ENCODE measurements at places on chromosomes 3 and 15. TPM values are rescaled to one million over a fixed set of nuclear protein-coding genes. Genes with fewer than 3 reads are reported as not detected.

Gene MORC1
- total RNA-seq: not detected

Gene AADACL2
- not detected for total RNA-seq

Gene OPA1
- total RNA-seq: 57.8 TPM

GRCh38 chr3:157438194-157438730 is 1.6 kb downstream of the PTX3 start:
- no peaks in the 10 kb centered on the region for H3K36me3 ChIP-seq
- H3K4me1 ChIP-seq: peaks cover 42% of the 10 kb centered on the region
- peak overlapping the region; percentile 74 for H3K27ac ChIP-seq
- H3K27me3 ChIP-seq: no peaks in the 10 kb centered on the region
- H3K4me3 ChIP-seq: peak overlapping the region; percentile 79

Gene JMJD7
- 15.0 TPM for total RNA-seq

DNA sequence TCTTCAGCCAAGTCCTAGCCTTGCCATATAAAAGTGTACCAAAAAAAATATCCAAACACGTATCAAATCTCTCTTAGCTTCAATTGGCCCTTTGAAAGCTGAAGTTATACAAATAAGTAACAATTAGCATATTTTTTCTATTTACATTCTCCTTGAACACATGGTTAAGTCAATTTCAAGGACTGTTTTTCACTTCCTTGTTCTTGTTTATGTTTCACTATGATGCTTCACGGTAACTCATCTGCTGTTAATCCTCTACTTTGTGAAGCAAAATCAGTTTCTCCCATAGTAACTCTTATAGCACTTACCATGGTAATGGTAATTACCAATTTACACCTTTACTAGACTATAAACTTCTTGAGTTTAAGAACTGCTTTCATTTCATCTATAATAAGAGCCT is 10.6 kb upstream of the SPRED1 start:
- no peak for DNase-seq
- H3K4me1 ChIP-seq: peaks cover 9% of the 10 kb centered on the region
- H3K4me3 ChIP-seq: no peak overlapping the region
- H3K27me3 ChIP-seq: no peaks in the 10 kb centered on the region
- no peak overlapping the region for H3K27ac ChIP-seq

DNA sequence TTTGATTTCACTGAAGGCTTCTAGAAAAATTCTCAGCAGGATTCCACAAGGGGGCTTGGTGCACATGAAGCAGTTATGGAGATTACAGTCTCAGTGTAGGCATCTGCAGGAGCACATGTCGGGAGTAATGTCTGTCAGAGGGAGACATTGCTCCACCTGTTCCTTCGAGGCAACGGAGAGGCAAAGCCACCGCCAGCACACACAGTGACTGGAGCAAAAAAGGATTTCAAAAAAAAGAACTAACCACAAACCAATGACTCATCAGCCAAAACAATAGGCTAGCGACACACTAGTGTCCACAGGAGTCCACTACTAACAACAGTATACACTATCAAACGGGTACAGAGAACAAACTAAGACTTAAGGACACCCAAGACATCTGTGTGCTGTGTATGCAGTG is 68.9 kb downstream of the NPTN start:
- peaks cover 10% of the 10 kb centered on the region for H3K4me1 ChIP-seq
- no peak overlapping the region for H3K4me3 ChIP-seq
- H3K27ac ChIP-seq: no peak overlapping the region
- H3K27me3 ChIP-seq: no peaks in the 10 kb centered on the region

GRCh38 chr15:49847423-49848281 is 226.8 kb downstream of the DTWD1 start:
- no peak overlapping the region for H3K27ac ChIP-seq
- DNase-seq: no peak
- H3K36me3 ChIP-seq: no peaks in the 10 kb centered on the region
- H3K4me3 ChIP-seq: no peak overlapping the region
- no peaks in the 10 kb centered on the region for H3K4me1 ChIP-seq

DNA sequence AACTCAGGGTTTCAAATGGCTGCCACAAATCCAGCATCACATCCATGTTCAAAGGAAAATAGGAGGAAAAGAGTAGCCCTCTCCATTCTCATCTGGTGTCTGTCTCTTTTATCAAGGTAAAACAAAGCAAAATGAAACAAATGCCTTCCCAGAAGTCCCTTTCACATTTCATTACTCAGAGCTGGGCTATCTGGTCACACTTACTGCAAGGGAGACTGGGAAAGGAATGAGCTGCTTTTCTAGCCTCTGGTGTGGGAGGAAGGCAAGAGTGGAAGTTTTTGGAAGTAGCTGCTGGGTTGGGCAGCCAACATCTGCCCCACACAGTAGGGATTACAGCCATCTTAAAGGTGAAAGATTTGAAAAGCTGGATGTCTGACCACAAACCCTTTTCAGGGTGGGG is 51.8 kb downstream of the KLF15 start:
- DNase-seq: no peak
- no peak overlapping the region for H3K4me3 ChIP-seq
- no peak overlapping the region for H3K27ac ChIP-seq

DNA sequence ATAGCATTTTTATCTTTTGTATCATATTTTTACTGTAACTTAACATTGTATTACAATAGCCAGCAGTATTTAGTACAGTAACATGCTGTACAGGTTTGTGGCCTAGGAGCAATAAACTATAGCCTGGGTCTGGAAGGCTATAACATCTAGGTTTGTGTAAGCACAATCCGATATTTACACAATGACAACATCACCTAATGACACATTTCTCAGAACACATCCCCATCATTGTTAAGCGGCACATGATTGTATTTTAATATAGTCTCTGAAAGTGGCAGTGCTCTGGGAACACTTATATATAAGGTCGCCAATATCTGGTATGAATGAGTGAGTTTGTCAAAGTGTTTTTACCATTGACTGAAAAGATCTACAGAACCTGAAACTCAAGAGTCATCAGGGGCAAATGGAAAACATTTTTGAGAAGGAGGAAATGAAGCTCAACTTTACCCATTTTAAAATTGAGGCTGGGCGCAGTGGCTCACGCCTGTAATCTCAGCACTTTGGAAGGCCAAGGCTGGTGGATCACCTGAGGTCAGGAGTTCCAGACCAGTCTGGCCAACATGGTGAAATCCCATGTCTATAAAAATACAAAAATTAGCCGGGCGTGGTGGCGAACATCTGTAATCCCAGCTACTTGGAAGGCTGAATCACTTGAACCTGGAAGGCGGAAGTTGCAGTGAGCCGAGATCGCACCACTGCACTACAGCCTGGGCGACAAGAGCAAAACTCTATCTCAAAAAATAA is 38.8 kb upstream of the TNFSF10 start:
- H3K27ac ChIP-seq: peak overlapping the region; percentile 75
- peak; percentile 14 for DNase-seq
- H3K4me1 ChIP-seq: peaks cover 15% of the 10 kb centered on the region
- no peaks in the 10 kb centered on the region for H3K27me3 ChIP-seq
- H3K4me3 ChIP-seq: no peak overlapping the region

Measured in endothelial cell of umbilical vein (primary cell).